ENCODE measurements at places on chromosomes 7 and 10.

GRCh38 chr10:35140727-35141126 lies 14.1 kb downstream of the CREM start:
- DNase-seq: no peak

- no peak for DNase-seq
Observed at GRCh38 chr10:24318517-24318916, 109.6 kb downstream of the KIAA1217 start.

- DNase-seq: no peak
Observed at GRCh38 chr7:128410451-128410753, 620 bp upstream of the IMPDH1 start.

DNA sequence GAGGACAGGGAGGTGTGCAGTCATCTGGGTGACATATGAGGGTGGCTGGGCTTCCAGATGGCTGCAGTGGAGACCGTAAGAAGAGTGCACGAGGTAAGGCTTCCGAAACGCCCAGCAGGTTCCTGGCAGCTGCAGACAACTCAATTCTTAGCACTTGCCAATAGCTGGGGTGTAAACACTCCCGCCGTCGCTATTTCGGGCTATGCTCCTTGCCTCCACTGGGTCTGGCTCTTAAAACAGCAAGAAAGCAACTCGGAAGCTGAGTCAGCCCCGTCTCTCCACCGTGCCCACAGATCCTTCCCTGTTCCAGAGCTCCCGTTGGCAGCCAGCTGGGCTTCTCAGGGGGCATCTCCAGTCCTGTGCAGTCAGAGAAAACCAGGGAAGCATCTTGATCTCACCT lies 6.1 kb upstream of the PDGFA start:
- DNase-seq: no peak

GRCh38 chr7:105002-105401 lies 87.4 kb upstream of the FAM20C start:
- no peak for DNase-seq

- DNase-seq: no peak
Observed at GRCh38 chr7:54543051-54543488, 895 bp downstream of the VSTM2A start.

GRCh38 chr7:4959306-4959705 lies 319 bp upstream of the MMD2 start:
- DNase-seq: no peak

DNA sequence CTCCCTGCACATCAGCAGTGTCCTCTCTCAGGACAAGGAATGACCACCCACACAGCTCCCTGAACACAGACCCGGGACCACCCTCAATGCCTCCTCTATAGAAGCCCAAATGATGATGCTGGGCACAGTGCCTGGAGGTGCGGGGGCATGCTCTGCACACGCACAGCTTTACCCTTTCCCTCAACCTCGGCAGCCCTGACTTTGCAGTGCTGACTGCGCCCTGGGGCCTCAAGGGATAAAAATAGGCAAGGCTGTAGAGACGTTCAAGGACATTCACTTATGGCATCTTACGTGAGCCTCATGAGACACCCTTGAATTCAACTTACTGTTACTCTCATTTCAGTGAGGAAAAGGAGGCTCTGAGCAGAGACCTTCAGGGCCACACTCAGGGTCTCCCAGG lies 521.6 kb upstream of the MGMT start:
- no peak for DNase-seq

DNA sequence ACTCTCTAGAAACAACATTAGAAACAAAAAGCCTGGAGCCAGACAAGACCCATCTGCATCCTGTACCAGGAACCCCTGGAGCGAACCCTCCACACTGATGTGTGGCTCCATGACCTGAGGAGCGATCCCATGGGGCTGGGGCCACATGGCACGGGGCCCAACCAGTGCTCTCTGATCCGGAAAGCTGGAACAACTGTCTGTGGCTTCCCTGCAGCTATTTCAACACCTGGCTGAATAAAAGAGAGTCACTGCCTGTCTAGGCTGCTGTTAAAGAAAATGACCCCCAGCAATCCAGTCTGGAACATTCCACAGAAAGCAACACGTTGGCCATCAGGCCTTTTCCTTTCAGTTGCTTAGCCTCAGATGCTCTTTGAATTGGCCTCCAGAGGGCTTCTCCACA lies 20.9 kb downstream of the UROS start:
- no peak for DNase-seq

- no peak for DNase-seq
Observed at GRCh38 chr10:114623661-114624294, 34.3 kb downstream of the ABLIM1 start.

GRCh38 chr7:112400141-112400540 lies 50.1 kb upstream of the IFRD1 start:
- DNase-seq: no peak

GRCh38 chr10:108393089-108393488 lies 1228.6 kb upstream of the SORCS1 start:
- DNase-seq: peak; percentile 25

GRCh38 chr10:69123747-69124562 lies at the start of gene VPS26A:
Gene VPS26A, plus strand, starts transcription at chr10:69124178. Its CDS starts 100 bp downstream, at chr10:69124278.
- peak; percentile 92 for DNase-seq

DNA sequence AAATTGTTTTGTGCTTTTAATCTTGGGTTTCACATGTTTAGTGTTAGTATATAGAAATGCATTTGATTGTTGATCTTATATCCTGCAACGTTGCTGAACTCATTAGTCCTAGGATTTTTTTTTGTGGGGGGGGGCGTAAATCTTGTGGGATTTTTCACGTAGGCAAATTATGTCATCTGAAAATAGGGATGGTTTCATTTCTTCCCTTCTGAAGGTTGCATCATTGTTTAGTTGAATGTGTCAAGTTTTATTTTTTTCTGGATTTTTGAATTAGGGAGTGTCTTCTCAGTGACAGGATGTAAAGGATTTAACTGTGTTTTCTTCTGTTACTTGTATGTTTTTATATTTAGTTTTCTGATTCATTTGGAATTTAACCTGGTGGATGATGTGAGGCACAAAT lies 26.7 kb downstream of the MKLN1 start:
- no peak for DNase-seq

DNA sequence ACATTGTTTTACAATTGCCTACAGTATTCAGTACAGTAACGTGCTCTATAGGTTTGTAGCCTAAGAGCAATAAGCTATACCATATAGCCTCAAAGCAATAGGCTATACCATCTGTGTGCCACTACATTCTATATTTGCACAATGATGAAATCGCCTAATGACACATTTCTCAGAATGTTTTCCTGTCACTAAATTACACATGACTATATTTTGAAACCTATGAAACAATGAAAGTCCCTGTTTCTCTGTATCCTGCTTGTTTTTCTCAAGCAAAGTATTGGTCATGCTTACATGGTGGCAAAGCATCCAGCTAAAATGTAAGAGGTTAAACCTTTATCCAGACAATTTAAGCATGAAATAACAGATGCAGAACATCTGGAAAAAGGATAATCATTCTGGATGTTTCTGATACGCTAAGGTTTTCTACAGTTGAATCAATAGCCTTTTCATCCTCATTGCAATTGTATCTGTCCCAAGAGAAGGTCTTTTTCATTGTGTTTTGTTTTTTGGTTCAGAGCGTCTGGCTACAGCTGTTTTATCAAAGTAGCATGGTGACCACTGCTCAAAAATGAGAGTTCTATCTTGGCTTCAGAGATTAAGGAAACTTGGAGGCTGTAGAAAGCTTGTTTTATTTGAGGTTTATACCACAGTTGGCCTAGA lies 81.7 kb downstream of the CSTF2T start:
- DNase-seq: no peak

DNA sequence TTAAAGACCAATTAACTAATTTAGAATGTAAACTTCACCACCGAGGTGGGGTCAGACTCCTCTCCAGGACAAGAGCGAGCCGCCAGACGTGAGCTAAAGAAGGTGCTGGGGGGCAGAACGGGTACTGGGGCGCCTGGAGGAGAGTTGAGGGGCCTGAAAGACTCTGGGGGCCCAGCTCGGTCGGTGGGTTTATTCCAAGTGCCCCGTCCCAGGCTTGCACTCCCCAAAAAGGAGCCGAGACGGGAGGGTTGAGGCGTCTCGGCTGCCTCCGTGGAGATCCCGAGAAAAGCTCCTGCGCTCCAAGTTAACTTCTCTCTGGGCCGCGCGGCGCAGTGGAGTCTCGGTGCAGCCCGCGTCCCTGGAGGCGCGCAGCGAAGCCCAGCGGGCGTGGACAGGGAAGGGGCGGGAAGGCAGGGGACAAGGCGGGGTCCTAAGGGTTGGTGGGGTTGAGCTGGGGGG lies 553.3 kb downstream of the TFEC start:
- DNase-seq: no peak

- DNase-seq: no peak
Observed at GRCh38 chr7:11120068-11120664, 146.5 kb downstream of the PHF14 start.

Data from NCI-H1105 (cell line).